Fibroblast of mammary gland (primary cell): ENCODE measurements at places on chromosomes 3 and 15.

DNA sequence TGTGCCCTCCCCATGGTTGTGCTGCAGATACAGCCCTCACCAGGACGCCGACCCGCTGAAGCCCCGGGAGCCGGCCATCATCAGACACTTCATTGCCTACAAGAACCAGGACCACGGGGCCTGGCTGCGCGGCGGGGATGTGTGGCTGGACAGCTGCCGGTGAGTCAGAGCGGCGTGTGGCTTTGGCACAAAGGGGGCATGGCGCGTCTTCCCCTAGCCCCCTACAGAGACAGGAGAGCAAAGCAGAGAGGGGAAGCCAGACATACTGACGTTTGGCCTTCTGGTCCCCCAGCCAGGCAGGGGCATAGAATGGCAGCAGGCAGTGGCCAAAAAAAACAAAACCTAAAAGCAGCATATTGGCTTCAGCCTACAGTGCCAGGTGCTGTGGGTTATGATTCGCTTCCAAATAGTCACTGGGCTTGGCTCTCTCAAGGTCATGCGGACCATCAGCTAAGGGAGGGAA, 64.0 kb downstream of the MESD start:
- no peak for DNase-seq

GRCh38 chr15:69380100-69380725, 33.9 kb upstream of the KIF23 start:
- no peak for DNase-seq

DNA sequence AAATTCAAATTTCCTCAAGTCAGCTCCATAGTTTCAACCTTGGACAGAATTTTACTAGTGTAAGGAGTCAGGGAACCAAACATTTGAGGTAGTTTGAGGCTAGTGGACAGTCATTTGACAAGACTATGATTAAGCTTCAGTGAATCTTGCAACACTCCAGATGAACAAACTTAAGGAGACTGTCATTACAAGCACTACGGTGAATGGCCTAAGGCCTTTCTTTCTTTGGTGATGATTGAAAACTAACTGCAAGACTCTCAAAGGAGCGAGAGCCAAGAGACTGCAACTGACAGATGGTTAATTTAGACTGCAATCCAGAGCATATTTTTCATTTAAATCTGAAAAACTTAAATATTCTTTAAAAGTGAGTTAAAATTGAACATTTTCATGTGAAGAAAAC, 272.3 kb upstream of the NECTIN3 start:
- peak; percentile 45 for DNase-seq

DNA sequence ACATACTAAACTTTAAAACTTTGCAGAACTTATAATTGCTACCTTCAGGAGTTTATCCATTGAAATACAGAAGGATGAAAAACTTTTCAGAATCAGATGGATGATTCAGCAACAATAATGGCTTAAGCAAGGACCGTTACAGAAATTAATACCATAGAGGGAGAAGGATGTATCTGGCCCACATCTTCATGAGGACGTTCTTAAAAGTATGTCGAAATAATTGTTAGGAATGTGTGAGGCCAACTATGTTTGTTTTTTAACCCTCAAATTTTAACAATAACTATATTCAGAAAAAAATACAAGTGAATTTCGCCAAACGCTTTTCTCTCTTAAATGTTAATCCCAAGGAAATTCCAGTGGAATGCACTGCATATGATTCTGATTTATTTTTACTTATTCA, 105.2 kb upstream of the EPHA3 start:
- DNase-seq: no peak

- DNase-seq: no peak
Measured at GRCh38 chr15:83204697-83205096, 2.9 kb downstream of the HDGFL3 start.

DNA sequence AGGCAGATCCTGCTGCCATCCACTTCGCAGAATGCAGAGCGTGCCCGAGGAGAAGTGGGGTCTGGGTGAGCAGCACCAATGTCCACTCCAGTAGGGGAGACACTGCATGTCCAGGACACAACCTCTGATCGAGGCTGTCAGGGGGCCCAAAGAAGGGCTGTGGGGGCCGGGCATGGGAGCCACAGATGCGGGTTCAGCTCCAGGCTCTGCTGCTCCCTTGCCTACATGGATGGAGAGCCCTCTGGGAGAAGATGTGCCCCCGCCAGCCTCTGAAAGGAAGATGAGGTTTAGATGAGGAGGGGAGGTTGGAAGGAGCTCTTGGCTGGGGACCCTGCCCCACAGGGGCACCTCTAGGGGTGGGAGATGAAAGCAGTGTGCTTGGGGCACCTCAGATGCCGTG, 75.4 kb downstream of the KLF13 start:
- no peak for DNase-seq

DNA sequence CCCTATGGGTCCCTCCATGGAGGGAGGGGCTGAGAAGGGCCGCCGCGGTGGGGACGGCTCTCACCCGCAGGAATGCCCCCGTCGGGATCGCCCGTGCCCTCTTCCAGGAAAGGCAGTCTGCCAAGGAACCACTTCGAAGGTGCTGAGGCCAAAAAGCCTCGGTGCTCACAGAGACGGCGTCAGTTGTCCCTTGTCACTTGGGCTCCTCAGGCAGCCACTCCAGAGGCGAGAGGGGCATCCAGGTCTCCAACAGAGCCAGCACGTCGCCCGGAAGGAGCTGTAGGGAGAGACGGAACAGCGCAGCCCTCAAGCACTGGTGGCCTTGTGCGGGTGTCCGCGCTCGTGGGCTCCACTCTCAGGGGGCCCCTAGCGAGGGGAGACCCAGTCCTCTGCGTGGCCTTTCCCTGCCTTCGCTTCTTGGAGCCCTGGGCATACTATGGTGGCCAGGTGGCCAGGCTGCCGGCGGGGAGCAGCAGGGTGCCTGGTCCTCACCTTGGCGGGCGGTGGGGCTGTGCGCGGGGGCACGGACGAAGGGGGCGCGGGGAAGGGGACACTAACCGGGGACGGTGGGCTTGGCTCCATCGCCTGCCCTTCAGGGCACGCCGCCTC, 994 bp downstream of the MESP1 start:
- DNase-seq: no peak

- no peak for DNase-seq
Measured at GRCh38 chr3:152084441-152085158, 184.1 kb upstream of the MBNL1 start.

DNA sequence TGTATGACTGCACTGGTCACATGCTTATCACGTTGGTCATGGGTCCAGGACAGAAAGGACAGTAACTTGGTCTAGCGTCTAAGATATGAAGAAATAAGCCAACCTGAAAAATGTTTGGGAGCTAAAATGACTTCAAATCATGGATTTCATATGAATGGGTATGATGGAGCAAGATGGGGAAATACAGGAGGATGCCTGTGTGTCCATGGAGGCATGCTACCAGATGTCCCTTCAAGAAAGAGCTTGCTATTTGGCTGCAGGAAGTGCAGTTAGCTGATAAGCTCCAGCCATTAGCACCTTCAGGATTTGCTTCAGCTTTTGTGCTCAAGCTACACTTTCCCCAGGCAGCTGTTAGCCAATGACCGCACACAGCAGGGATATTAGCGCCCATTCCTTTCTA, 164.6 kb upstream of the THBS1 start:
- DNase-seq: no peak

DNA sequence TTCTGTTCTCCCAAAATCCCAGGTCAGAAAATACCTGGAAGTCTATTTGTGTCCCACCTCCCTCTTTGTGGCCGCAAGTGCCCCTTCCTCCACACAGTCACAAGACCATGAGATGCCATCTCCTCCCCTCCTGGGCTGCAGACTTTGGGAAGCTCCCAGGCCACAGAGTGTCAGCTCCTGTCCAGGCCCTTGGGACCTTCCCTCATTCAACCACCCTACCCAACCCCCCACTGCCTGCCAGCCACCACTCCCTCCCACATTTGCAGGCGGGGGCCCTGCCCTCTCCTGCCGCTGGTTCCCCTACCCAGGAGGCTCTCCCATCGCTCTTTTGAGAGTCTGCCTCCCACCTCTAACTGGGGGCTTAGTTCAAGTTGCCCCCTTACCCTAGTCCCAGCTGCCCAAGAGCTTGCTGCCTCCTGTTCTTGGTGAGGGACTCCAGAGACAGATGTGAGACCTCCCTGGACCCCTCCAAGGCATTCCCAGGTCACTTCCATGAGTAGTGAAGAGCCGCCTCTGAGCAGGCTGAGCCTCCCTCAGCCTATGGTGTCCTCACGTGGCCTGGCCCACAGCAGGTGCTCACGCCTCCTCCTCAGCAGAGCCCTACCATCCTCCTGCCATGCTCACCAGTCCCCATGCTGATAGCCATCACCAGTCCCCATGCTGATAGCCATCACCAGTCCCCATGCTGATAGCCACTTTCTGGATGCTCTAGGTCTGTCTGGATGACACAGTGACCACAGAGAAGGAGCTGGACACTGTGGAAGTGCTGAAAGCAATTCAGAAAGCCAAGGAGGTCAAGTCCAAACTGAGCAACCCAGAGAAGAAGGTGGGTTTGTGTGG, 15.9 kb upstream of the STAB1 start:
- no peak for DNase-seq

- DNase-seq: no peak
Measured at GRCh38 chr3:194076475-194076874, 59.5 kb upstream of the HES1 start.

- DNase-seq: no peak
Measured at GRCh38 chr3:185933374-185934173, 4.2 kb downstream of the TRA2B start.

DNA sequence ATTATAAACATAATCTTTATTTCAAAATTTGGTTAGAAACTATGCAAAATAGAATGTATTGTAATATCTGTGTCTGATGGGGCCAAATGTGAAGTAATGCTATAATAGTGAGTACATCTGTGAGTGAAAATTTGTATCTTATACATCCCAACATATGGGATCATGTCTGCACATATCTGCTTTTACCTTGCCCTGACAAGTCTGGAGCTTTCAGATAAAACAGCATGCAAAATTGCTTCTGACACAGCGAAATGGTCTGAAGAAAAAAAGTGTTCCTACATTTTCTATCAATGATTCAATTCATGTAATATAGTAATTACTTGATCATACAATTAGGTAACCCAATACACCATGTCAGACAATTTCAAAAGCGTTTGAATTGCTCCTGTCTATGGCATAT, 58.1 kb upstream of the P3H2 start:
- no peak for DNase-seq

- DNase-seq: peak; percentile 75
Measured at GRCh38 chr15:89740137-89740536, 10.9 kb downstream of the MESP1 start.

DNA sequence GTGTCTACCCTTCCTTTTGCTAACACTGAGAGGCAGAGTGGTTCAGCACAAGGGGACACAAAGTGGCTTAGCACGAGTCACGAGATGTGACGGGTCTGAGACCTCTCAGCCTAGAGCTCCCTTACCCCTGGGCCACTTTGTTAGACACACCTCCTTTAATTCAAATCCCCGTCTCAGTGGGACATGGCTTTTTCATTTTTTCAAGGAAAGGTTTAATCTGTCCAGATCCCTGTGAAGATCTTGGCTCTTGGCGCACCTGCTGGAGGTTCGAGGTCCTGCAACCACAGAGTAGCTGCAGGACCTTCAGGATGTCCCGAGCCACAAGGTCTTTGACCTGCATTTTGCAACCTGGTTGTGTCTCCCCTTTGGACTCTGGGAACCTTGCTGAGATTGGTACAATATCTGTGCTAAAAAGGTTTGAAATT, 52.0 kb downstream of the LPP start:
- DNase-seq: no peak

GRCh38 chr15:96331144-96331944, 844 bp downstream of the NR2F2 start:
- peak; percentile 57 for DNase-seq

GRCh38 chr15:57090496-57090859, 172.0 kb downstream of the TCF12 start:
- DNase-seq: peak; percentile 20

DNA sequence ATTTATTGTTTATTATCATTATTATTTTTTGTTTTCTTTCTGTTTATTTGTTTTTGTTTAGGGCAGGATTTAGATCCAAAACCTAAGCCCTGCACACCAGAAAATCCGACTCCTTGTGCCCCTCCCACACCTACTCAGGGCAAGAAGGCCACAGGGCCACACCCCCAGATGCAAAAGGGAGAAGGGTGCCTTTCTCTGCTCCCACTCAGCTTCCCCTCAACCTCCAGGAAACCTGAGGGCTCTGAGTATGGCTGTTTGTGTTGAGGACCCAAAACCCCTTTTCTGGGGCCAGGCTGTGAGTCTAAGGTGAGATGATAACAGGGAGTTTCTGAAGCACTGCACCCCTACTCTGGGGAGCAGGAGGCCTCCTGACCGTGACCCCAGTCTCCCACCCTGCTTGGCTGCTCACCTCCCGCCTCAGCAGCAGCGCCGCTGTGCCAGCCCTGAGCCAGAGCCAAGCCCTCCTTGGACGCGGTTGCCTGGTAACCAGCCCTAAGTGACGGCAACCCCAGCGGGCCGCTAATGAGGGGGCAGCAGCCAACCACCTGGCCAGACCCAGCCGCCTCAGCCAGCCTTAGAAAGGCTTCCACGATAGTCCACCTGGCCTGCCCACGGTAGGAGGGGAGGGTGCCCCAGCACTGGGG, 6.4 kb upstream of the C15orf39 start:
- no peak for DNase-seq

DNA sequence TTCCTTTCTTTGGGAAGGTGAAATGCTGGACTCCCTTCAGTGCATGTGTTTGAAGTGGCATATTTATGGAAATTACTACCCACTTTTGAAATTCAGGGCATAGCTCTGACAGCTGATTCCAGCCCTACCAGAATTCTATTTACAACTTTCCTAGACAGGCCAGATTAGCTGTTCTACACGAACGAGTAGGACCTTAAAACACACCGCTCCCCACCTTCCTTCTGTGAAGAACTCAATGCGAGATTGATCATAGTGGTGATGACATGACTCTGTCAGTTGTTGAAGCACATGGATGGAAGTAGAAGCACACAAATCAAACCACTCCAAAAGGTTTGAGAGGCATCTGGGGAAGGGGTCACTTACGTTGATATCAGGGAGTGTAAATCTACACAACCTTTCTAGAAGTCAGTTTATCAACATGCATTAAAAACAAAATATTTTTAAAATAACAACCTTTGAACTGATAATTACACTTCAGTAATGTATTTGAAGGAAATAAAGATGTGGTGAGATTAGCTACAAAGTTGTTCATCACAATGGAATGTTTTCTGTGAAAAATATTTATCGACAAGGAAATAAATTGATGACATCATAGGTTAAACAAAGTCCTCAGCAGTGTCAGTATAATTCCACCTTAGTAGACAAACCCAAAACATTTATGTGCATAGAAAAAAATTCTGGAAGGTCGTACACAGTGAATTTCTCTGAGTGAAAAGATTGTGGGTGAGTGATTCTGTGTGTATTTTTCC, 29.8 kb downstream of the RARB start:
- DNase-seq: peak; percentile 42

DNA sequence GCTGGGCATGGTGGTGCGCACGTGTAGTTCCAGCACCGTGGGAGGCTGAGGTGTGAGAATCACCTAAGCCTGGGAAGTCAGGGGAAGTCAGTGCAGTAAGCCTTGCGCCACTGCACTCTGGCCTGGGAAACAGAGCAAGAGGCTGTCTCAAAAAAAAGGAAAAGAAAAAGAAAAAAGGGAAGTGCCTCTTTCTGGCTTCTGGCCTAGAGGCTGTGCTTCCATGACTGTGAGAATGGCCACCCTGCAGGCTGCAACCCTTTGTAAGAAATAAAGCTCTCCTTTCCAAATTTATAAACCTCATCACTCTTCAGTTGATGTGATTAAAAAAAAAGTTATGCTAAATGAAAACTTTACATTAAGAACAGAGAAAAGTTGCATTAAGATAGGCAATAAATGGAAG, 774.3 kb downstream of the TUSC7 start:
- DNase-seq: no peak

GRCh38 chr3:36095238-36095637, 285.1 kb upstream of the STAC start:
- no peak for DNase-seq
